ENCODE measurements at places on chromosomes 11 and 22.

GRCh38 chr22:27507935-27508526, 293.5 kb downstream of the MN1 start:
- no peak for DNase-seq

- DNase-seq: no peak
These were observed 91.4 kb downstream of the JRKL start for GRCh38 chr11:96481204-96481603.

- DNase-seq: peak; percentile 56
These were observed 18.4 kb upstream of the TLCD5 start for GRCh38 chr11:120306519-120307242.

- DNase-seq: no peak
These were observed 16.6 kb downstream of the OSBP start for GRCh38 chr11:59598961-59599360.

DNA sequence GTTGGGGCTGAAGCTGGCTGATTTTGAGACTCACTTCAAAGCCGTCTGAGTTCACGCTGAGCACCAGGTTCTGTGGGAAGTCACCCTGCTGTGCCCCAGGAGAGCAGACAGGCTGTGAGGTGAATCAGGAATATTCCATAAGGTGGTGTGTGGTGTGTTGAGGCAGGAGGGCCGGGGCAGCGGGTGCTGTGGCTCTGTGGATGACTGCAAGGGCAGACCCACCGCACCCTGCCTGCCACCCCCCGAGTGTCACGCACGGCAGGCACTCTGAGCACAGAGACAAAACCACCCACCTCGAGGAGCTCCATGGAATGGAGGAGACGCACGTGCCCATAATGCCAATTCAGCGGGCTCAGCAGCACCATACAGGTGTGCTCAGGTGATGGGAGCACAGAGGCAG, 147.8 kb downstream of the PKNOX2 start:
- DNase-seq: no peak

Data from COLO829 (cell line).